Astrocyte (in vitro differentiated cells and primary cell): ENCODE measurements at places on chromosomes 5 and 9. TPM values are rescaled to one million over a fixed set of nuclear protein-coding genes. Genes with fewer than 3 reads are reported as not detected.
A peak's percentile ranks its signal among the peaks of the same experiment; 100 is the strongest.

- no peaks in the 10 kb centered on the region for H3K27me3 ChIP-seq
- peaks cover 27% of the 10 kb centered on the region for H3K4me1 ChIP-seq
- DNase-seq = no peak
- H3K36me3 ChIP-seq = no peaks in the 10 kb centered on the region
Measured at GRCh38 chr9:134629586-134630392, 11.8 kb upstream of the COL5A1 start.

The CER1 gene
- total RNA-seq = 2.2 and 2.8 TPM in 2 replicates

The TRPM3 gene
- 0.14 and 0.22 TPM in 2 replicates for total RNA-seq

The GLRX gene
- 38.4 and 40.5 TPM in 2 replicates for total RNA-seq

GRCh38 chr5:132012371-132013005 is 1.0 kb upstream of the ACSL6 start:
- peak; percentile 48 for DNase-seq
- H3K27me3 ChIP-seq = peaks cover 31% of the 10 kb centered on the region
- no peak overlapping the region for H3K4me3 ChIP-seq
- H3K36me3 ChIP-seq = no peaks in the 10 kb centered on the region

GRCh38 chr5:94932259-94932658 is 313.8 kb downstream of the SLF1 start:
- H3K27ac ChIP-seq = no peak overlapping the region
- no peaks in the 10 kb centered on the region for H3K27me3 ChIP-seq
- no peaks in the 10 kb centered on the region for H3K4me1 ChIP-seq
- DNase-seq = no peak

GRCh38 chr5:3258050-3258449 is 337.6 kb upstream of the IRX1 start:
- H3K4me3 ChIP-seq = no peak overlapping the region
- DNase-seq = no peak
- H3K27me3 ChIP-seq = no peaks in the 10 kb centered on the region
- H3K4me1 ChIP-seq = no peaks in the 10 kb centered on the region
- H3K36me3 ChIP-seq = no peaks in the 10 kb centered on the region
- H3K27ac ChIP-seq = no peak overlapping the region

- no peaks in the 10 kb centered on the region for H3K36me3 ChIP-seq
- DNase-seq = no peak
- no peaks in the 10 kb centered on the region for H3K27me3 ChIP-seq
- no peak overlapping the region for H3K4me3 ChIP-seq
- H3K4me1 ChIP-seq = peaks cover 17% of the 10 kb centered on the region
Measured at GRCh38 chr9:136618580-136619547, 43.9 kb upstream of the EGFL7 start.

GRCh38 chr5:147878066-147878759 is at the start of gene SCGB3A2:
Gene SCGB3A2 (plus strand): TSS chr5:147878711. CDS start chr5:147878804, 93 bp downstream.
- no peak within 1 kb of the TSS for H3K27ac ChIP-seq
- no peak for DNase-seq
- no peaks in the 10 kb centered on the region for H3K27me3 ChIP-seq
- H3K36me3 ChIP-seq = no peaks in the 10 kb centered on the region
- no peak within 1 kb of the TSS for H3K4me3 ChIP-seq

- H3K27ac ChIP-seq = no peak overlapping the region
- H3K4me1 ChIP-seq = no peaks in the 10 kb centered on the region
- no peak overlapping the region for H3K4me3 ChIP-seq
- no peaks in the 10 kb centered on the region for H3K27me3 ChIP-seq
- H3K36me3 ChIP-seq = no peaks in the 10 kb centered on the region
Measured at GRCh38 chr5:96839071-96839592, 31.4 kb upstream of the ERAP1 start.

DNA sequence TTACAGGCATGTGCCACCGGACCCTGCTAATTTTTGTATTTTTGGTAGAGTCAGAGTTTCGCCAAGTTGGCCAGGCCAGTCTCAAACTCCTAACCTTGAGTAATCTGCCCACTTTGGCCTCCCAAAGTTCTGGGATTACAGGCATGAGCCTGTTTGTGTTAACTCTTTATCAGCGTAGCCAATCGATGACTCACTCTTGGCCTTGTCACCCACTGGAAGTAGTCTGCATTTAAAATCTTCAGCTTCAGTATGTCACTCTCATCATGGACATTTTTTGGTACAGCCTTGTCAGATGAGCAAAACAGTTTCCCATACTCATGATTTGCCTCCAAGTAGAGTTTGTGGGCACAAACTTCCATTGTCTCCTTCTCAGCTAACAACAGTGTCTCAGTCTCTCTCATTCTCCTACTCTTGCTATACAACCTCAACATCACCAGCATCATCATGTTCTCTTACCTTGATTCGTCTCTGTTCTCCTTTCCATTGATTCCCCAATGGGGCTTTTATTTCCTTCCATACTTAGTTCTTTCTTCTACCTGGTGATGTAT is 22.5 kb downstream of the MUSK start:
- no peaks in the 10 kb centered on the region for H3K36me3 ChIP-seq
- no peak overlapping the region for H3K4me3 ChIP-seq
- no peaks in the 10 kb centered on the region for H3K27me3 ChIP-seq
- H3K4me1 ChIP-seq = no peaks in the 10 kb centered on the region
- DNase-seq = peak; percentile 42

DNA sequence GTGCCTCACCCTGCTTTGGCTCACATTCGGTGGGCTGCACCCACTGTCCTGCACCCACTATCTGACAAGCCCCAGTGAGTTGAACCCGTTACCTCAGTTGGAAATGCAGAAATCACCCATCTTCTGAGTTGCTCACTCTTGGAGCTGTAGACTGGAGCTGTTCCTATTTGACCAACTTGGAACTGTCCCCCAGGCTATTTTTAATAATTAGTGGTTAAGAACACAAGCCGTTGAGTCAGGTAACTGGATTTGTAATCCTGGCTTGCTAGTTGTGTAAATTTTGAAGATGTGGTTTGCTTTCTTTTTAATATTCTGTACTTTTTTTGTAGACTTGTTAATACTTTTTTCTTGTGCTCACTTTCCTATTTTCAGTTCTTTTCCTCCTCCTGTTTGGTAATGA is 81.2 kb downstream of the CNTLN start:
- no peaks in the 10 kb centered on the region for H3K27me3 ChIP-seq
- no peaks in the 10 kb centered on the region for H3K36me3 ChIP-seq
- H3K27ac ChIP-seq = no peak overlapping the region
- peak; percentile 3 for DNase-seq
- H3K4me3 ChIP-seq = no peak overlapping the region

DNA sequence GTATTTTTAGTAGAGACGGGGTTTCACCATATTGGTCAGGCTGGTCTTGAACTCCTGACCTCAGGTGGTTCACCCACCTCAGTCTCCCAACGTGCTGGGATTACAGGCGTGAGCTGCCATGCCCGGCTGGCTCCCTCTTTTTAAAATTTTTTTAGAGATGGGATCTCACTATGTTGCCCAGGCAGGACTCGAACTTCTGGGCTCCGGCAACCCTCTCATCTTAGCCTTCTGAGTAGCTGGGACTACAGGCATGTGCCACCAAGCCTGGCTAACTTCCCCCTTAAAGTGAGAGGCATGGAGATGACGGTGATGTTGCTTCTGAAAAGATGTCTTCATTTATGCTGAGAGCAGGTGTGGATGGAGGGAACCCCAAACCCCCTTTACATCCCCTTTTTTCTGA is 43.7 kb upstream of the PWWP2A start:
- H3K27ac ChIP-seq = no peak overlapping the region
- peaks cover 47% of the 10 kb centered on the region for H3K4me1 ChIP-seq
- H3K27me3 ChIP-seq = no peaks in the 10 kb centered on the region
- H3K36me3 ChIP-seq = no peaks in the 10 kb centered on the region

DNA sequence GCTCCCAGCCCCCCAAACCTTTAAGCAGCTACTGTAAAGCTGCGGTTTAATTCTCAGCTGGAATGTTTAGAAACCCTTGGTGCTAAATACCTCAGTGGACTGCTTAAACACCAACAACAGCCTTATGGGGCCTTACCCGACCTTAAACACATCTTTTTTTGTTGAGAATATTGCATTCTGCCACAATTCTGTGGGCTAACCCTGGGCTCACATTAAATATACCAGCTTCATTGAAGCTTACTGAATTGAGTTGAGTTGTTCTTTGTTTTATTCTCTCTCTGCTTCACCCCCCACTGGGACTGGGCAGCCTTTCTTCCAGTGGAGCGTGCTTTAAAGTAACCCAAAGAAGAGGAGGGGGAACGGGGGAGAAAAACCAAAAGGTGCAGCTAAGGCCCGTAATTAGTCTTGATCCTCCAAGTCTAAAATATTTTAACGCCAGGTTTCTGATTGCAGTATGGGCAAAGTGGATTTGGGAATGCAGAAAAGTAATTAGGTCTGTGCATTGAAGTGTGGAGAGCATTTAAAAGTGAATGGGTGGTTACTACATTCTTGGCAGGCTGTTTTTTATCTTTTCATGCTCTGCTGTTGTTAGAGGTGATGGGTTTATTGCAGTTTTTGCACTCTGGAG is 281.2 kb downstream of the NR2F1-AS1 start:
- peak; percentile 64 for DNase-seq
- no peak overlapping the region for H3K4me3 ChIP-seq
- H3K36me3 ChIP-seq = no peaks in the 10 kb centered on the region

- no peaks in the 10 kb centered on the region for H3K27me3 ChIP-seq
- no peaks in the 10 kb centered on the region for H3K36me3 ChIP-seq
- peaks cover 29% of the 10 kb centered on the region for H3K4me1 ChIP-seq
- peak; percentile 54 for DNase-seq
Measured at GRCh38 chr5:78541086-78541654, 107.4 kb downstream of the LHFPL2 start.

- H3K4me1 ChIP-seq = no peaks in the 10 kb centered on the region
- H3K4me3 ChIP-seq = no peak overlapping the region
- no peaks in the 10 kb centered on the region for H3K36me3 ChIP-seq
- DNase-seq = no peak
Measured at GRCh38 chr9:102445181-102445747, 549.9 kb upstream of the CYLC2 start.

DNA sequence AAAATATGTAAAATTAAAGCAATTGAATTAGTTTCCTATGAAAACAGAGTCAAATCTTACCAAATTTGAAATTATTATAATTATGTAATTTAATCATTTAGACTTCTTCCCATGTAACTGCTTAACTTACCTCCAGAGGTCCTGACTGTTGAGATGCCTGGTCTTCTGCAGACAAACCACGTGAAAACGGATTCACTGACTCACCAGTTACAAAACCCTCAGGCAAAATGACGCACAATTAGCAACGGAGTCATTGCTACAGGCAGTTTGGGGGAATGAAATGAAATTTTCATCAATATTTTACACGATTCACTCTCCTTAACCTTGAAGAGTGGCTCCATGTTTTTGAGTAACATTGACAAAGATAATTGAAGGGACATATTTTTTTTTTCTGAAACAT is 460.8 kb downstream of the MTRR start:
- no peak overlapping the region for H3K4me3 ChIP-seq
- no peaks in the 10 kb centered on the region for H3K36me3 ChIP-seq
- no peaks in the 10 kb centered on the region for H3K4me1 ChIP-seq
- no peaks in the 10 kb centered on the region for H3K27me3 ChIP-seq

DNA sequence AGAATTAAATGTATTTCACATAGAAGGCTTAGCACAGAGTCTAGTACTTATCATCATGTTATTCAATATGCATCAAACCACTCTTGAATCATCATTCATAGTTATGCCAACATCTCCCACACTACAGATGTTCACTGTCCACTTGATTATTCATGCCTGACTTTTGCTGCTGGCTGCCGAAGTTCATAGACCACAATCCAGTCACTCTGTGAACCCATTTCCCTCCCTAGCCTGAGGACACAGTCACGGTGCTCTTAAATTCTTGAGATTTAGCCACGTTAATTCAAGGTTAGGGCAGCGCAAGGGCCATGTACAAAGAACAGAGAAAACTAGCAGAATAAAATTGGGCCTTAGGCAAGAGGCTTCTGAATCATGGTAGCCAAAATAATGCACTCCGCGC is 32.4 kb downstream of the ABCA1 start:
- no peak overlapping the region for H3K4me3 ChIP-seq
- H3K4me1 ChIP-seq = peaks cover 10% of the 10 kb centered on the region
- H3K27ac ChIP-seq = peak overlapping the region; percentile 7
- DNase-seq = peak; percentile 93
- H3K27me3 ChIP-seq = no peaks in the 10 kb centered on the region

The CSNK1G3 gene
- 54.9 and 59.4 TPM in 2 replicates for total RNA-seq

The LCN6 gene
- not detected in 2 replicates for total RNA-seq

GRCh38 chr5:89513299-89514044 is 630.5 kb upstream of the MEF2C start:
- H3K27ac ChIP-seq = no peak overlapping the region
- DNase-seq = peak; percentile 17
- H3K4me3 ChIP-seq = no peak overlapping the region

GRCh38 chr5:2919310-2920018 is 168.0 kb upstream of the IRX2 start:
- no peaks in the 10 kb centered on the region for H3K36me3 ChIP-seq
- no peaks in the 10 kb centered on the region for H3K4me1 ChIP-seq
- no peak overlapping the region for H3K4me3 ChIP-seq
- no peak for DNase-seq
- H3K27me3 ChIP-seq = no peaks in the 10 kb centered on the region

The SV2C gene
- 0.05 TPM in 2 replicates for total RNA-seq

- peak; percentile 97 for DNase-seq
- H3K27me3 ChIP-seq = no peaks in the 10 kb centered on the region
- H3K27ac ChIP-seq = peak overlapping the region; percentile 87
- H3K4me1 ChIP-seq = peaks cover 42% of the 10 kb centered on the region
- H3K4me3 ChIP-seq = peak overlapping the region; percentile 30
Measured at GRCh38 chr5:135246923-135247795, 151.9 kb downstream of the MACROH2A1 start.

DNA sequence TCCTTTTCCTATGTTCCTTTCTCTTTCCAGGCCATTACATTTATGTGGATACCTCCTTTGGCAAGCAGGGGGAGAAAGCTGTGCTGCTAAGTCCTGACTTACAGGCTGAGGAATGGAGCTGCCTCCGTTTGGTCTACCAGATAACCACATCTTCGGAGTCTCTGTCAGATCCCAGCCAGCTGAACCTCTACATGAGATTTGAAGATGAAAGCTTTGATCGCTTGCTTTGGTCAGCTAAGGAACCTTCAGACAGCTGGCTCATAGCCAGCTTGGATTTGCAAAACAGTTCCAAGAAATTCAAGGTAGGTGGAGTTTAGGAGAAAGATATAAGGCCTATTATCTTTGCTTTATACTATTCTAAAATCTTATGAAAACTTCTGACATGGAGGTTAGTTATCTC is 64.5 kb downstream of the MAMDC2 start:
- H3K4me3 ChIP-seq = no peak overlapping the region
- H3K36me3 ChIP-seq = peaks cover 3% of the 10 kb centered on the region
- peak; percentile 24 for DNase-seq
- H3K4me1 ChIP-seq = peaks cover 30% of the 10 kb centered on the region
- no peak overlapping the region for H3K27ac ChIP-seq
- no peaks in the 10 kb centered on the region for H3K27me3 ChIP-seq

DNA sequence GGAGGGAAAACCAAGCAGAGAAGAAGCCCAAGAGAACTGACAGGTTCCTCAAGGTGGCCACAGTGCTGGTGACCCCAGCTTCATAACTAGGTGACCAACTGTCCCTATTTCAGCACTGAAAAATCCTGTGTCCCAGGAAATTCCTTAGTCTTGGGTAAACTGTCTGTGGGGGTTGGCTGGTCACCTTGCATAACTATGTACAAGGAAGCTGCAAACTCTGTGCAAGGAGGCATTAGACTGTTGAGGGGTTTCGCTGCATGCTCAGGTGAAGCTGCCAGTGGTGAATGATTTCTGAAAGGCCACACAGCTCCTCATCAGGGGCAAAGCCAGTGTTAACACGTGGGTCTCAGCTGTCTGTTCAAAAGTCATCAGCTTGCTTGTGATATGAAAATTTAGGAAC is 36.9 kb downstream of the PCSK5 start:
- no peak overlapping the region for H3K4me3 ChIP-seq
- no peak for DNase-seq
- no peaks in the 10 kb centered on the region for H3K4me1 ChIP-seq
- H3K27ac ChIP-seq = no peak overlapping the region
- no peaks in the 10 kb centered on the region for H3K36me3 ChIP-seq

- H3K4me1 ChIP-seq = no peaks in the 10 kb centered on the region
- no peaks in the 10 kb centered on the region for H3K36me3 ChIP-seq
- no peak overlapping the region for H3K4me3 ChIP-seq
Measured at GRCh38 chr5:7190712-7191250, 205.2 kb upstream of the ADCY2 start.

The TMEM215 gene
- 1.4 and 3.0 TPM in 2 replicates for total RNA-seq
